ENCODE measurements at places on chromosomes 1 and 21.

- no peak for DNase-seq
Measured at GRCh38 chr1:109902204-109902985, 8.3 kb upstream of the CSF1 start.

DNA sequence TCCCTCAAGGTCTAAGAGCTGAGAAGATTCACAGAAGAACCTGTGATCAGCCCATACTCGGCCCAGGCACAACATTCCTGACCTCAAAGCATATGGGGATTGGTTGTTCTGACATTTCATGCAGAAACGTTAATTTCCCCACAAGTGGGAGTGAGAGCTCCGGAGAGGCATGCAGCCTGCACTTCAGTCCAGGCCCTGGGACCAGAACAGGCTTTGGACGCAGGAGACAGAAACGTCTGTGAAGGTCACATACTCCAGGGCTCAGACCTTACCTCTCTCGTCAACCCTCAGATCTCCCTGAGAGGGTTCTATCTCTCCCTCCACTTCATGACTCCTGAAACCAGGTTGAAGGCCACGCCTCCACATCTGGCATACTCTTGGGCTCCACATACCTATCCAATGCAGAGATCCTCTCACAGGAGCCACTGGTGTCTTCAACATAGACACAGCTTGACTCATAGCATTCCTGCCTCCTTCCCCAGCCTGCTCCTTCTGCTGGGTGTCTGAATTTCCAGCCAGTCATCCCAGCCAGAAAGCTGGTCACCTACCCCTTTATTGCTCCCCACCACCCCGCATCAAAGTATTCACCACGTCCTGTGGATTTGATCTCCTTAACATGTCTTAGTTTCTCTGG, 149.2 kb downstream of the OMA1 start:
- DNase-seq: peak; percentile 41

DNA sequence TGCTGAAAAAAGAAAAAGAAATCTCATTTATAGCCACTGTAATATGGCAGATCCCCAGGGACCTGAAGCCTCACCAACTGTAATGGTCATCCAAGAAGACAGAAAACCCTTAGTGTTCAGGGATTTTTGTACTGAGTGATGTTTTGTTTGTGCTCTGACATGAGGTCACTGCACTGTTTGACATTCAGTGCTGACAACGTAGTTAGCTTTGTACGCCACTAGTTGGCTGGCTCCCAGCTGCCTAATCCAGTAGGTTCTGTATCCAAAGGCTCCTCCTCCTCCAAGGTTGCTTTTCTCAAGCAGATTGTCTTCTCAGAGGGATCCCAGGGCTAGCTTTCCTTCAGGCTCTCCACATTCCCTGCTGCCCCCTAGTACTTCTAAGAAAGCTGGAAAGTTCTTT, 9.5 kb upstream of the YRDC start:
- DNase-seq: peak; percentile 26

DNA sequence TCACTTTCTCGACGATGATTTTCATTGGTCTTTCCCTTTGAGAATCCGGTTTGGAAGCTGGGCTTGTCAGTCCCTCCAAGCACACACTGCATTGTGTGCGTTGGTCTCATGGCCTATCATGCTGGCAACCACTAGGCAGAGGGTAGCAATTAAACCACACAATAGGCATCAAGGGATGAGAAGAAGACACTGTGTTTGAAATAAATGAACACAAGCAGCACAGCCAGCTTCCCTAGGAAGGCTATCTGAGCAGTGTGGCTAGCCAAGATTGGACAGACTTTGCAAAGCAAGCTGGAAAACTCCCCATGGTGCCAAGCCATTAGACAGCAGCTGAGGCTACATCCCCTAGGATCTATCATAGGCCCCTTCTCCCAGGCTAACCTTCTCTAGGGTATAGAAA, 288.7 kb downstream of the NUF2 start:
- DNase-seq: no peak

GRCh38 chr1:185314411-185314810, 2.6 kb downstream of the IVNS1ABP start:
- DNase-seq: no peak

DNA sequence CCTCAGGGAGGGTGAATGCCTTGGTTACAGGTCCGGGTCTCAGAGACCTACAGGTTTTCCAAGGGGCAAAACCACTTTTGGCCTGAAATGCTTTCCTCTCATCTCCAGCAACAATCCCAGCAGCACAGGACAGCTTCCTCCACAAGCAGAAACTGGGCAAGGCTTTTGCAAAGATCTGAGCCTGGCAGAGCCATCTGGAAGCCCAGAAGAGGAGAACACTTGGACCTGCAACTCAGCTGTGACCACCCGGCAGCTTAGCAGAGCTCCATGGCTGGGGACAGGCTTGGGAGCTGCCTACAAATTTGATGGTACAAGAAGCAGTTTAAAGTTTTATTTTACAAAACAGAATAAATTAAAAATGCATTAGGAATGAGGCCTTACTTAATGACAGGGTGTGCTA, 90.0 kb upstream of the KCND3 start:
- no peak for DNase-seq

DNA sequence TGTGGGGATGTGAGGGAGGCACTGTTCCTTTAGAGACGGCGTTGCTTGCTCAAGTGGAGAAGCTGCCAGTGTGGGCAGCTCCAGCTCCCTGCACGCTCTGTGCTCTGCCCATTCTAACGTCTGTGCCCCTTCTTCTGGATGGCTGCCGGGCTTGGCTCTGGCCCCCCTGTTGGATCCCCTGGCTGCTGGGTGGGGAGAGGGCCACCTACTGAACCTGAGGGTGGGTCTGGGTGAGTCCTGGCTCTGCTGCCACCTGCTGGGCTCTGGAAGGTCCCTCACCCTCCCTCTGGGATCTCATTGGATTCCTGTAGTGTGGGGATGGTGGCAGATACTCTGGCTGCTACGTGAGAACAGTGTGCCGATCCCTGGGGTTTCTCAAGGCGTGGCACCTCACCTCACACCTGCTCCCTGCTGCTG, 5.0 kb downstream of the PFKL start:
- peak; percentile 55 for DNase-seq

- no peak for DNase-seq
Measured at GRCh38 chr1:156074661-156075060, 7.6 kb downstream of the MEX3A start.

DNA sequence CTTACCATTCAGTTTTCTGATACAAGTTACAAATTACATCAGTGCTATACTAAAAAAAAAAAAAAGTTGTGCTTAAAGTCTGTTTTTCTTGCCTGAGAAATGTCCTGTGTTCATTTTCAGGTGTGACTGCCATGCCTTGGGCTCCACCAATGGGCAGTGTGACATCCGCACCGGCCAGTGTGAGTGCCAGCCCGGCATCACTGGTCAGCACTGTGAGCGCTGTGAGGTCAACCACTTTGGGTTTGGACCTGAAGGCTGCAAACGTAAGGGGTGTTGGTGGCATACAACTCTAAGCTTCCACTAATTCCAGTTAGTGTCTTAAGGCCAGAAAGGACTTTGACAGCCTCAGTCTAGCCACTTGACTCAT, 60.1 kb upstream of the LAMC2 start:
- DNase-seq: no peak

GRCh38 chr1:46774297-46774696, 24.5 kb upstream of the CYP4B1 start:
- no peak for DNase-seq

DNA sequence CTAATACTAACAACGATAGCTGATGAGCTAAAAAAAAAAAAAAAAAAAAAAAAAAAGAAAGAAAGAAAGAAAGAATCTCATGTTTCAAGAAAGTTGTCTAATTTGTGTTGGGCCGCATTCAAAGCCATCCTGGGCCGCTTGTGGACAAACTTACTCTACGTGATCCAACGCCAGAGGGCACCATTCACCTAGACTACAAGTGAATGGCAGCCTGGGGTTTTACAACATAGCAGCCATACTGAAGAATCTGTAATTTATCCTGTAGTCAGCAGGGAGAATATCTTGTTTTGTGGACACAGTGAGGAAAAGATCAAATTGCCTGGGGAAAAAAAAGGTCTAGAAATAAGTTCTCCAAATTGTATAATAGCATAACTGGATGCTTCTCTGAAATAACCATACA, 47.0 kb downstream of the CYP2J2 start:
- DNase-seq: peak; percentile 90

GRCh38 chr21:28487455-28488070, 505.1 kb downstream of the LTN1 start:
- no peak for DNase-seq
